ENCODE measurements at places on chromosomes 4 and X. TPM values are rescaled to one million over a fixed set of nuclear protein-coding genes. Genes with fewer than 3 reads are reported as not detected.

DNA sequence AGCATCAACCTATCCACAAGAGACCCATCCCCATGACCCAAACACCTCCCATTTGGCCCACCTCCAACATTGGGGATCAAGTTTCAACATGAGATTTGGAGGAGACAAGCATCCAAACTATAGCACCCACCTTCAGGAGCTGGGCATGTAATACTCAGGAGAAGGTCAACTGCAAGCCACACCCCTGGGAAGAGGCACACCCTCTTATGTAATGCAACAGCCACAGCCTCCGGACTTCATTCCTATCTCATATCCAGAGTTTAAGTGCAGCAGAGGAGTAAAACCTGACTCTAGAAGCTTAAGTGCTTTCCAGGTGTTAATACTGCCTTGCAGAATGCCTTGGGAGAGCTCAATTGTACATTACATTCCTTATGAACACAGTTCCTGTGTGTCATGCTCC lies 197.4 kb downstream of the PTTG2 start:
- no peak for DNase-seq

GRCh38 chrX:44043496-44043895 lies 70.3 kb upstream of the NDP start:
- DNase-seq: no peak

PNMA5 gene
- polyA plus RNA-seq: 0.33 TPM

DNA sequence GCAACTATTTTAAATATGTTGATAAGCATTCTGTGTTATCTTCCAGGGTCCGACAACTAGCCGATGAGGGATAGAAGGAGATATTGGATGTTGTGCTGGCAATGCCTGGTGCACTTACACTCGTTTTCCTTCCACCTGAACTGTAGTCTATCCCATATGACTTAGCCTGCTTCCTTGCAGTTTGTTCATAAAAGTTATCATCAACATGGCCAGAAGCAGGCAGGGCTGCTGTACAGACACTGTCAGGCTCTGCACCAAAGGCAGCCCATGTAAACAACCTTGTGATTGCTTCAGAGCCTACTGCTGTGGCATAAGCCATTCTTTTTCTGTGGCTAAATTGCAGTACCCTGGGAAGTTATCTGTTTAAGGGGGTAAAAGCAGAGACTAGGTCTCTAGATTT lies 1.6 kb downstream of the MAPK10 start:
- DNase-seq: no peak

DNA sequence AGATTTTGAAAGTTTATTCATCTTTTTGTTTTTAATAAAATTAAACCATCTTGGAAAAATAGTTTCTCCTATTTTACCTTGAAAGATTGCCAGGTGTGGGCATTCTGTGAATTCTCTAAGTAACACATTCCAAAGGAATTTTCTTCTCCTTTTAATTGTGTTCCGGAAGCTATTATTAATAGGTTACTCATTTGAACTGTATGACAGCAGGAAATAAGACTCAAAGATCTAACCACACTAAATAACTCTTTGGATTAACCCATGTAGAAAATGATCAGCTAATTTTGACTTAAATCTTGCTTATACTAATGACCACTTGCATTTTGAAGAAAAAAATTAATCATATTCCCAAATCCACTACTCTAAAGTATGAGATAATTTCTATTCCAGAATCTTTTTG lies 17.6 kb upstream of the CCNI start:
- DNase-seq: no peak

DNA sequence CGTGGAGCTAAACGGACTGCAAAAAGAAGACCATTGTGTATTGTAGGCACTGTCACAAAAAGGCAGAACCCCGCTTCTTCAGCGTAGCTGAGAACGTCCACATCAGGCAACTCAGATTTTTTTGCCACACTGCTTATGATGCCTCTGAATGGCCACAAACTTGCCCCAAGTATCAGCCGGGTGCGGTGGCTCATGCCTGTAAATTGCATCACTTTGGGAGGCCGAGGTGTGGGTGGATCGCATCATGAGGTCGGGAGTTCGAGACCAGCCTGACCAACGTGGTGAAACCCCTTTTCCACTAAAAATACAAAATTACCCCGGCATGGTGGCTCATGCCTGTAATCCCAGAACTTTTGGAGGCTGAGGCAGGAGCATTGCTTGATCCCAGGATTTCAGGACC lies 14.9 kb upstream of the IL3RA start:
- DNase-seq: no peak

- no peak for DNase-seq
Measured at GRCh38 chr4:120923207-120923522, 639 bp upstream of the PRDM5 start.

DNA sequence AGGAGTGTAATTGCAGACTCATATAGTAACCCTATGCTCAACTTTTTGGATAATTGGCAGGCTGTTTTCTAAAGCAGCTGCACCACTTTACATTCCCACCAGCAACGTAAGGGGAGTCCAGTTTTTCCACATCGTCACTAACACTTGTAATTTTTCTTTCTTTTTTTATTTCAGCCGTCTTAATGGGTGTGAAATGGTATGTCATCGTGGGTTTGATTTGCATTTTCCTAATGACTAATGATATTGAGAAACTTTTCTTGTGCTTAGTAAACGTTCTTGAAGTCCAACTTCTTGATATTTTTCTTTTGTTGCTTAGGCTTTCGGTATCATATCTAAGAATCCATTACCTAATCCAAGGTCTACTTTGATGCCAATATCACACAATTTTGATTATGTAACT lies 95.3 kb upstream of the IL1RAPL1 start:
- no peak for DNase-seq
